ENCODE measurements at places on chromosomes 4 and X. TPM values are rescaled to one million over a fixed set of nuclear protein-coding genes. Genes with fewer than 3 reads are reported as not detected.

IGBP1 gene
- 69.1 TPM for total RNA-seq

IDS gene
- 99.2 TPM for total RNA-seq

DNA sequence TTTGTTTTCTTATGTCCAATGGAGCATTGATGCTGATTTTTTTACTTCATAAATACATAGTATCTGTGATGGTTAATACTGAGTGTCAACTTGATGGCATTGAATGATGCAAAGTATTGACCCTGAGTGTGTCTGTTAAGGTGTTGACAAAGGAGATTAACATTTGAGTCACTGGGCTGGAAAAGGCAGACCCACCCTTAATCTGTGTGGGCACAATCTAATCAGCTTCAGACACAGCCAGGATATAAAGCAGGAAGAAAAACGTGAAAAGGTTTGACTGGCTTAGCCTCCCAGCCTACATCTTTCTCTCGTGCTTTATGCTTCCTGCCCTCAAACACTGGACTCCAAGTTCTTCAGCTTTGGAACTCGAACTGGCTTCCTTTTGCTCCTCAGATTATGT lies 230.6 kb upstream of the SPRY1 start:
- H3K27ac ChIP-seq = no peak overlapping the region
- no peaks in the 10 kb centered on the region for H3K36me3 ChIP-seq
- no peaks in the 10 kb centered on the region for H3K27me3 ChIP-seq
- DNase-seq = no peak
- peaks cover under 1% of the 10 kb centered on the region for H3K4me1 ChIP-seq

- DNase-seq = no peak
- peaks cover 9% of the 10 kb centered on the region for H3K27me3 ChIP-seq
- H3K4me3 ChIP-seq = no peak overlapping the region
- no peaks in the 10 kb centered on the region for H3K4me1 ChIP-seq
- no peak overlapping the region for H3K27ac ChIP-seq
Observed at GRCh38 chrX:152892999-152893891, 4.6 kb upstream of the ZNF185 start.

GRCh38 chr4:126568652-126569570 lies 1063.8 kb upstream of the INTU start:
- H3K4me3 ChIP-seq = no peak overlapping the region
- DNase-seq = no peak
- H3K27me3 ChIP-seq = no peaks in the 10 kb centered on the region

DNA sequence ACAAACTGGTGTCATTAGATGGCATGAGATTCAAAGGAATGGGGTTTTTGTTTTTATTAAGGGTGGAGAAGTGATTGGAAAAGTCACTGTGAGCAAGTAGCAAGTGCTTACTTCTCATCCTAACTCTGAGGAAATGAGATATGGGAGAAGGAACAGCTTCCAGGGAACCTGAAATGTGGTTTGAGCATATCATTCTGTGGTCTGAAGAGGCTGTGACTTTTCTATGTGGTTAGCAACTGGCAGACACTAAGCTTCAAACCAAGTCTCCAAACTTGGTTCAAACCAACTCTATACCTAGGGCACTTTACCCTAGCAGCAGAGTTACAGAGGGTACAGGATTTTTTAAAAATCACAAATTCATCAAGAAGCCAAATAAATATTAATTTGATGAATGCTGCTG lies 58.2 kb downstream of the DCLK2 start:
- no peaks in the 10 kb centered on the region for H3K36me3 ChIP-seq
- peaks cover 5% of the 10 kb centered on the region for H3K4me1 ChIP-seq
- DNase-seq = no peak
- H3K27ac ChIP-seq = no peak overlapping the region
